ENCODE measurements at places on chromosomes 12 and 14.

DNA sequence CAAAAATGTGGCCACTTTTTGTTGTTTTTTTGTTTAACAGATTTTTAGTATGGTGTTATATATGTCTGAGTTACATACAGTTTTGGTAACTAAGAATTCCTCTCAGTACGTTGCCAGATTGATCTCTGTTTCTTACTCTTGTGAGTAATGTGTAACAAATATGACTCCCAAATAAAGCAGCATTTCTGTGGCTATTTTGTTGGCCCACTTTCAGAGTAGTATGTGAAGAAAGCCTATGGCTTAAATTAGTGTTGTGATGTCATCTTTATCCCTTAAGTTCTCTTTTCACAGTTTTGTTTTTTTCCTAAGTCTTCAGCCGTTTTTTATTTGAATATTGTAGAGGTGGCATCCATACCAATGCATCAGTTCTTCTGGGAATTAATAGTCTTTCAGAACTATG lies 10.7 kb downstream of the PCNX4 start:
- DNase-seq: no peak

- DNase-seq: no peak
These were observed 20.0 kb downstream of the KIF5A start for GRCh38 chr12:57569858-57570257.

GRCh38 chr14:24721775-24722174 lies 87.8 kb upstream of the GZMB start:
- no peak for DNase-seq

DNA sequence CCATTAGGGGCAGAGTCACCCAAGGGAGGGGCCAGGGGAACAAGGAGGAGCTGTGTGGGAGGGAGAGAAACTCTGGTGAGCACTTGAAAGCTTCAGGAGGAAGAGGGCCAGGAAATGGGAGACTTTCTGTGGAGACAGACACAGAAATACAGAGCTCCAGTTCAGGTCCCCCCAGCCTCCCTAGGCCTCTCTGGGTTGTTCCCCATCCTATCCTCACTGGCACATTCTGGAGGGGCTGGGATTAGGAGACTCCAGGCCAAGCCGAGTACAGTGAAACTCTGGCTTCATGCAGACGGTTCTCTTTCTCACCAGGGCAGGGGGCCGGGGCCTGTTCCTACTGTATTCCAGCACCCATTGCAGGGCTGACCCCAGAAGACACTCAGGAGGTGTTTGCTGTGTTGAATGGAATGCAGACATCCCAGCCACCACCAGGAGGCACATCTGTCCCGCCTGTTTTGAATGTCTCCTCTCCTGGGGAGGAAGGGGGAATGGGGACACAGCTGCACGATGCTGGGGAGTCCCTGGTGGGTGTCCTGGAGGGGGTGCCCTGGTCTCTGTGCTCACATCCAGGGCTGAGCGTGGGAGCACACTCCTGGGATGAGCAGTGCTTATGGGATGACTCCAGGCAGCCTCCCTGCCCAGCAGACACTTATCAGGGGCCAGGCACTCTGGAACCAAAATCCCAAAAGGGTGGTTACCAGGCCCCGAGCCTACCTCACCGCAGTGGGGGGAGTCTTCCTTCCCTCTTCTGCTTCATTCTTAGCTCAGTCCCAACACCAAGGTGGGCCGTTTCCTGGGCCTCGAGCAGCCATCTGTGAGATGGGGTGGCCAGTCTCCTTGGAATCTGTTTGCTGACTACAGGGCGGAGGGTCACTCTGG lies 5.5 kb upstream of the KRT84 start:
- no peak for DNase-seq

DNA sequence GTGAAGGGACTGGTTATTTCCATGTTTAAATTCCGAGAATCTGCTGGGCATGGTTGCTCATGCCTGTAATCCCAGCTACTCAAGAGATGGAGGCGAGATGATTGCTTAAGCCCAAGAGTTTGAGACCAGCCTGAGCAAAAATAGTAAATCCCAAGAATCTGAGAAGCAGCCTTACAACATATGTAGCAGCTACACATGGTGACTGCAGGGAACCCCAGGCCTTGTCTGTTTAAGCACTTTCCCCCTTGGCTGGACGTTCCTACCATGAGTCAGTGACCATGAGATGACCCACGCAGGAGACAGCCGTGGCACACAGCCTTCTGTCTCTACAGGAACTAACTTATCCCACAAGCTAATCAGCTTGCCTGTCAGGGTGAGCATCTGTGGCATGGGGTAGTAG lies 5.5 kb upstream of the SLC24A4 start:
- DNase-seq: no peak

DNA sequence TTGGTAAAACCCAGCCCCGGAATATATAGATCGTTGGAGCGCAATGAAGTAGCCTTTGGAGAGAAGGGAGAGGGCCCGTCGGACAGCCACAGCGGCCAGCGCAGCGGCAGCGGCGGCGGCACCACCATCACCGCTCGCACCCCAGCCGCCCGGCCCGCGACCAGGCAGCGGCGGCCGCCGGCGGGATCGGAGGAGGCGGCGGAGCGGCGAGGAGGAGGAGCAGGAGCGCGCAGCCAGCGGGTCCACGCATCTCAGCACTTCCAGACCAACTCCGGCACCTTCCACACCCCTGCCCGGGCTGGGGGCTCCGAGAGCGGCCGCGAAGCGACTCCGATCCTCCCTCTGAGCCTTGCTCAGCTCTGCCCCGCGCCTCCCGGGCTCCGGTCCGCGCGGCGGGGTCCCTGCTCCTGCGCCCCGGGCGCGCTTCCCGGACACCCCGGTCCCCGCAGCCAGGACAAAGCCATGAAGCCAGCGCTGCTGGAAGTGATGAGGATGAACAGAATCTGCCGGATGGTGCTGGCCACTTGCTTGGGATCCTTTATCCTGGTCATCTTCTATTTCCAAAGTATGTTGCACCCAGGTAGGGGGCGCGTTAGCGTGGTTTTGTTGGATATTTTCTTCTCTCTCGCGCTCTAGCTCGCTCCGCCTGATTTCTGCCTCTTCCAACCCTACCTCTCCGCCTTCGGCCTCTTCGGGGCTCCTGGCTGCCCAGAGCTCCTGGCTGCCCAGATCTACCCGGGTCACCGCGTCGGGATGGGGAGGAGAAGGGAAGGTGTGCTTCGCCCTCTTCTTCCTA lies 400 bp downstream of the CHST11 start:
- DNase-seq: peak; percentile 54

GRCh38 chr14:92386637-92387036 lies 63.7 kb downstream of the SLC24A4 start:
- no peak for DNase-seq

- no peak for DNase-seq
These were observed 4.0 kb downstream of the CHURC1 start for GRCh38 chr14:64918216-64918615.

GRCh38 chr14:95493503-95493902 lies 22.9 kb downstream of the SYNE3 start:
- no peak for DNase-seq

DNA sequence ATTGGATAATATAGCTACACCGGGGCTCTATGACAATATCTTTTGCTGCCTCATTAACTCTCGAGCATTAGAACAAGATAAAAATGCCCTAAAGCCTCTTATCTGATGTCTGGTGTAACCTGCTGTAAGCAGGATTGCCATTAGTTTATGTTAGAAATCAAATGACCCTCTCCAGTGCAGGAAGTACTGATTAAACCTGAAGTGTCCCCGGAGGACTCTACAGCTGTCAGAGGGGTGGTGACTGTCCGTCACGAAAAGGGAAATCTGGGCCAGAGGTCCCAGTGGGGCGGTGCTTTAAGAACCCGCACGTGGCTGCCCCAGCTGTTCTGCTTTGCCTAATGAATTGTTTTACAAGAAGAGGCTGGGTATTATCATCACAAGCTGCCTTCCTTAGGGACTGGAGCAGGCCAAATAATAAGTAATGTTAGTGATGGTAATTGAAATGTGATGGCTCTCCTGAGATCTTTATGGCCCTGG lies 55.7 kb downstream of the LIN52 start:
- no peak for DNase-seq

DNA sequence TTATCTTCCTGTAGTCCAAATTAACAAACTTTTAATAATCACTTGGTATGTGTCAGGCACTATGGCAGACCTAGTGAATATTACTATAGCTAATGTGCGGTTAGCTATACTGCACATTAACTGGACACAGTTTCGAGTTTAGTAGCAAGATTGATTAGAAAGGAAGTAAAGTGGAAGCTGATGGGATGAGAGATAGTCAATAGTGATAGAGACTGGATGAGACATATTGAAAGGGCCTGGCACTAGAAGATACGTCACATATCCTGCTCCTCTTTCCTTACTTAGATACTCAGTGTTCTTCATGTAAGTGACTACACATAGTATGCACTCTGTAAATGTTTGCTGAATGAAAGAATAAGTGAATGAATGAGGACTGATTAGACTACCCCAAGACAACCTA lies 5.5 kb downstream of the TBK1 start:
- no peak for DNase-seq

- DNase-seq: no peak
These were observed 472.9 kb downstream of the NELL2 start for GRCh38 chr12:44403185-44403584.

DNA sequence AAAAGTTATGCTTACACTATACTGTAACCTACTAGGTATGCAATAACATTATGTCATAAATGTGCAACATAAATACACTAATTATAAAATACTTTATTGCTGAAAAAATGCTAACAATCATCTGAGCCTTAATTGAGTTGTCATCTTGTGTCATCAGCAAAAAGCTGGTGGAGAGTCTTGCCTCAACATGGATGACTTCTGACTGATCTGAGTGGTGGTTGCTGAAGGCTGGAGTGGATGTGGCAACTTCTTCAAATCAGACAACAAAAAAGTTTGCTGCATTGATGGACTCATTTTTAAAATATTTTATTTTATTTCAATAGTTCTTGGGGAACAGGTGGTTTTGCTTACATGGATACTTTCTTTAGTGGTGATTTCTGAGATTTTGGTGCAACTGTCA lies 93.9 kb upstream of the AMN1 start:
- no peak for DNase-seq

- no peak for DNase-seq
These were observed 48.8 kb downstream of the SYNE3 start for GRCh38 chr14:95467657-95468056.

DNA sequence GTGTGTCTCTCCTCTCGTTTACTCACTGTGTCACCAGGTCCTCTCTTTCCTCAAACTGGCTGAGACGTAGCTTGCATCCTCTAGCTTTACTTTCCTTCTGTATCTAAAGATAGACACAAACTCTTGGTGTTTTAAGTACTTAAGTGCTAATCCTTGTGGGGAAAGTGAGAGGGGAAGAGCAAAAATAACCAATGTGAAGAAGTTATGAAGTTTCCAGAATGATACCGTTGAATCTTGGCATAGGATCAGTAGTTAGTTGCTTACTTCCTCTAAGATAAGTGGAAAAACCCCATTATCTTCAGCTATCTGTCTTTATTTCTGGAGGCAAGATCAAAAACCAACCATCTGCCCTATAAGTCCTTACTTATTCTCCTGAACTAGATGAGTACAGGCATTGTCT lies 10.6 kb downstream of the FAR2 start:
- no peak for DNase-seq

- no peak for DNase-seq
These were observed 329.6 kb downstream of the TMTC2 start for GRCh38 chr12:83016218-83016835.

- DNase-seq: no peak
These were observed 13.5 kb upstream of the FLRT2 start for GRCh38 chr14:85516239-85517113.

- no peak for DNase-seq
These were observed 402.7 kb upstream of the SEL1L start for GRCh38 chr14:81936348-81936747.

GRCh38 chr12:41795051-41795600 lies 349.5 kb downstream of the GXYLT1 start:
- DNase-seq: no peak

DNA sequence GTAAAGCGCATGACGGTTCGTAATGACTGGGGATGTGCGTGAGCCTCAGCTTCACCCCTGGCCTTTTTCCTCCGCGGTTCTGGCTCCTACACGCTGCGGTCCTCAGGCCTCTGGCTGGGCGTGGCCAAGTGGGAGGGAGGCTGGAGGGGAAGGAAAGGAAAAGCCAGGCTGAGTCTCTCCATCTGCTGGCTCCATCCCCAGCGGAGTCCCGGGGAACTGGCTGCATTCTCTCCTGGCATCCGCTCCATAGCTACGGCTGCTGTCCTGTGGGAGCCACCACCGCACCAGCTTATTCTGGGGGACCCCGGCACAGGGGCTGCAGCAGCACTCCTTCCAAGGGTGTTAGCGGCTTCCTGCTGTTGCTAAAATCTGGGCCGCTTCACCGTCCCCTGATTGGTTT lies 68.2 kb upstream of the SLC24A4 start:
- no peak for DNase-seq

- DNase-seq: no peak
These were observed 763.9 kb upstream of the MGAT4C start for GRCh38 chr12:87020071-87020470.

GRCh38 chr12:88805286-88805685 lies 225.0 kb upstream of the KITLG start:
- no peak for DNase-seq

- DNase-seq: no peak
These were observed 195.6 kb downstream of the PELI2 start for GRCh38 chr14:56313789-56314188.

DNA sequence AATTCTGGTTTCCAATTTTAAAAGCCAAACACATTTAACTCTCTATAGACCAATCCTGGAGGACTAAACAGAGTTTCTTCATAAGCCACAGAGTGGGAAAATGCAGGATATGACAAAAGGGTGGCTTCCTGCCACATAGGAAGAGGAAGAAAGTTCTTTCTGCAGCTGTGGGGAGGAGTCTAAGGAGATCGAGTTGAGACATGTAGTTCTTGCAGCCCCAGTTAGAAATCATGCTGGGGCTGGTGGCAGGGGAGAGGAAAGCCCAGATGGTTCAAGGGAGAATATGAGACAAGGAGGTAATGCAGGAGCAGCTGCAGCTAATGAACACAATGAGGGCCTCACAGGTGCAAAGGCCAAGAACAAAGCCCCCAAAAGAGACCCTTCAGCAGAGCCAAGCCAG lies 85.0 kb upstream of the ARID2 start:
- no peak for DNase-seq

DNA sequence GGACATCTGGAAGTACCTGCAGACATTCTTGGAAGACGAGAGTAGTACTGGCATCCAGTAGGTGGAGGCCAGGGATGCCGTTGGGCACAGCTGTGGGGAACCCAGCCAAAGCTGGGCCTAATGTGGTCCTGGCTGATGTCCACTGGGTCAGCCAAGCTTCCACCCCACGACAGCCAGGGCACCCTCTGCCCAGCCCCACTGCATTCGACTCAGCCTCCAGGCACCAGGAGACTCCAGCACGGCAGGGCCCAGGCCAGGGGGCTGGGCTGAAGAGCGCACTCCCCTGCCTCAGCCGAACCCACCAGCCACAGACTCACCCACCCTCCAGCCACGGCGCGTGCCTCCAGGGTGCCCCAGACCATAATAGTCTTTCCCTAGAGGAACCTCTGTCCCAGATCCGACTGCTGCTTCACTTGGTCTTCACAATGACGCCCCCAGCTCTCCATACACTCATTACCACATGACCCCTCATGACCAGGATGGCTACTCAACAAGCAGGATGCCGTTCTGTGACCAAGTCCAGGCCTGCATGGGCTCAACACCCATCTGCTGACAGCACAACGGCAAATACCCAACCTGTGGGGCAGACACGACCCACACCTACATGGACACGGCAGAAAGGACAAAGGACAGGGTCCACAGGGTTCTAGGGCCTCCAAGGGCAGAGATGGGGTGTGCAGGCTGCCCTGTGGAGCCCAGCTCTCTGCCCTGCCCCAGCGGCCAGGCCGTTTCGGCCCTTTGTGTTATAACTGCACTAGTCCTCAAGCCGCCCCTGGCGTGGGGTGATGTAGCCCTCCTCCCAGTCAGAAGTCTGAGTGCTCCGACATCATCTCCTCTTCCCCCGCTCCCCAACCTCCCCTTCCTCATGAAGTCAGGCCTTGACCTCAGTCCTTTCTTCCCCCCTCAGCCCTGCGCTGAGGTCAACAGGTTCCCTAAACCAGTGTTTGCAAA lies 22.8 kb downstream of the ITPK1 start:
- DNase-seq: no peak
